ENCODE measurements at places on chromosomes 3 and 15. TPM values are rescaled to one million over a fixed set of nuclear protein-coding genes. Genes with fewer than 3 reads are reported as not detected.

Gene DAZL
- not detected for total RNA-seq

Gene ASB7
- 19.9 TPM for total RNA-seq

Gene SKOR1
- 0.09 TPM for total RNA-seq

Gene KLF15
- total RNA-seq, result 0.14 TPM

Gene C3orf49
- not detected for total RNA-seq

Gene CCPG1
- total RNA-seq, result 8.9 TPM

Gene ARL14
- not detected for total RNA-seq

Gene LTF
- not detected for total RNA-seq

Gene MAN2A2
- total RNA-seq, result 200 TPM

Gene ETFA
- 157 TPM for total RNA-seq

Gene HDDC3
- 38.6 TPM for total RNA-seq

Gene SEMA5B
- not detected for total RNA-seq

Gene NPAP1
- total RNA-seq, result not detected

Gene PLSCR5
- not detected for total RNA-seq

Gene SNUPN
- 40.9 TPM for total RNA-seq

Gene SLC2A2
- total RNA-seq, result not detected

Gene CTDSPL
- 8.7 TPM for total RNA-seq

Gene RAD51
- total RNA-seq, result 53.8 TPM

Gene CAPN3
- 1.2 TPM for total RNA-seq

Gene ADPRH
- total RNA-seq, result 5.5 TPM

Gene KLHL40
- not detected for total RNA-seq

Gene CEP152
- total RNA-seq, result 26.2 TPM

Gene PARP15
- 16.1 TPM for total RNA-seq

Gene GP9
- not detected for total RNA-seq

Gene CYP1A1
- 0.48 TPM for total RNA-seq

Gene THBS1
- 0.32 TPM for total RNA-seq

Gene FBXL22
- 0.78 TPM for total RNA-seq

Gene WDR93
- total RNA-seq, result not detected

Gene NDN
- total RNA-seq, result 4.8 TPM

Gene FAM107A
- total RNA-seq, result not detected

Gene HMCES
- total RNA-seq, result 70.7 TPM

Gene GATA2
- total RNA-seq, result 0.28 TPM

Gene SPG21
- 61.4 TPM for total RNA-seq

Gene TF
- total RNA-seq, result 0.11 TPM

Gene VPS39
- total RNA-seq, result 70.6 TPM

Gene CCDC13
- not detected for total RNA-seq

Gene TNNC1
- 0.34 TPM for total RNA-seq

Gene ANKUB1
- total RNA-seq, result not detected

Gene C3orf85
- not detected for total RNA-seq

Gene HYAL1
- total RNA-seq, result 0.59 TPM

Gene PROK2
- total RNA-seq, result 0.25 TPM

Gene SPINT1
- 22.5 TPM for total RNA-seq

Gene GCSAM
- total RNA-seq, result 1.9 TPM

Gene CCR4
- total RNA-seq, result 241 TPM

Gene SI
- total RNA-seq, result not detected

Gene CGNL1
- total RNA-seq, result not detected

Gene OR5AC2
- total RNA-seq, result not detected

Gene CATSPER2
- total RNA-seq, result 9.8 TPM

Gene TNFAIP8L3
- 1.8 TPM for total RNA-seq

Gene HRG
- not detected for total RNA-seq

Gene GOLGA8R
- 3.0 TPM for total RNA-seq

Gene CPB1
- not detected for total RNA-seq

Gene GXYLT2
- total RNA-seq, result 0.05 TPM

Gene EPHB1
- total RNA-seq, result 0.71 TPM

Gene ARPP19
- 182 TPM for total RNA-seq

Gene ARPP21
- not detected for total RNA-seq

Gene USP3
- total RNA-seq, result 41.2 TPM

Gene PSTPIP1
- total RNA-seq, result 169 TPM

Gene MAGEL2
- total RNA-seq, result not detected
